ENCODE measurements at places on chromosomes 3 and 15.

GRCh38 chr3:187958432-187959003 is 195.4 kb upstream of the LPP start:
- peak; percentile 69 for DNase-seq

GRCh38 chr3:178536211-178537079 is at the start of gene KCNMB2:
TSS of gene KCNMB2 (plus strand) at chr3:178536436.
- DNase-seq: no peak

GRCh38 chr15:100683434-100683833 is 81.0 kb downstream of the ASB7 start:
- DNase-seq: no peak

- DNase-seq: no peak
Observed at GRCh38 chr3:73069187-73069586, 7.7 kb downstream of the EBLN2 start.

- DNase-seq: no peak
Observed at GRCh38 chr3:186570941-186571643, 572 bp downstream of the DNAJB11 start.

GRCh38 chr3:158783051-158783450 is 18.8 kb upstream of the MFSD1 start:
- DNase-seq: no peak

DNA sequence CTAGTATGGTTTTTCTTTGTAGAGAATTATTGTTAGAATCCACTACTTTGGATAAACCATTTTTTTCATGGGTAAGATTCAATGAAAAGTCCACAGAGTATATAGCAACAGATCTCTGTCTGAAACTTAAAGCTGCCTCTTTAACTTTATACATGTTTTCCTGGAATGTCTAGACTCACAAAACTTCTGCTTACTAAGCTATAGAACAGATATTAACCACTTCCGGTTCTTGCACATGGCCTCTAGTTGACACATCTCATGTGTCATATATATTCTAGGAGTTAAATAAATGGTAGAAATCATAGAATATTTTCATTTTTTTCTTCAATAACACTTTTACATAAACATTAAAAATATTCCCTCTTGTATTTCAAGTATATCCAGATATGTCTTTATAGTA is 1693.9 kb downstream of the SI start:
- DNase-seq: no peak

- no peak for DNase-seq
Observed at GRCh38 chr15:57872281-57873030, 165.9 kb downstream of the POLR2M start.

GRCh38 chr3:8653800-8654408 is 9.3 kb upstream of the SSUH2 start:
- DNase-seq: no peak

DNA sequence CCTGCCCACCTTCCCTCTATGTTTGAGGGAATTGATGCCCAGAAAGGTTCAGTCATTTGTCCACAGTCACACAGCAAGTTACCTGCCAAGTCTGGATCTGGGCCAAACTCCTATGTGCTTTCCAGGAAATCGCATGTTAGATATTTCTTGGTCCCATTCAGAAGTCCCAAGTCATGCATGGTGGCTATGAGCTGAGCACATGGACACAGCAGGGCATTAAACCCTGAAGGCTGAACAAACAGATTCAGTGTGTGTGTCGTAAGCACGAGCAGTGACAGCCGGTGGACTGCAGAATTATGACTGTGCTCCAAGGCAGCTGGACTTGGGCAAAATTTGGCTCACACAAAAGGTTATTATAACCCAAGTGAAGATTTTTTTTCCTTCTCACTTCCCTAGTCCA is 11.4 kb upstream of the SLC6A6 start:
- DNase-seq: no peak

GRCh38 chr15:32872621-32873283 is 154.9 kb downstream of the GREM1 start:
- no peak for DNase-seq

DNA sequence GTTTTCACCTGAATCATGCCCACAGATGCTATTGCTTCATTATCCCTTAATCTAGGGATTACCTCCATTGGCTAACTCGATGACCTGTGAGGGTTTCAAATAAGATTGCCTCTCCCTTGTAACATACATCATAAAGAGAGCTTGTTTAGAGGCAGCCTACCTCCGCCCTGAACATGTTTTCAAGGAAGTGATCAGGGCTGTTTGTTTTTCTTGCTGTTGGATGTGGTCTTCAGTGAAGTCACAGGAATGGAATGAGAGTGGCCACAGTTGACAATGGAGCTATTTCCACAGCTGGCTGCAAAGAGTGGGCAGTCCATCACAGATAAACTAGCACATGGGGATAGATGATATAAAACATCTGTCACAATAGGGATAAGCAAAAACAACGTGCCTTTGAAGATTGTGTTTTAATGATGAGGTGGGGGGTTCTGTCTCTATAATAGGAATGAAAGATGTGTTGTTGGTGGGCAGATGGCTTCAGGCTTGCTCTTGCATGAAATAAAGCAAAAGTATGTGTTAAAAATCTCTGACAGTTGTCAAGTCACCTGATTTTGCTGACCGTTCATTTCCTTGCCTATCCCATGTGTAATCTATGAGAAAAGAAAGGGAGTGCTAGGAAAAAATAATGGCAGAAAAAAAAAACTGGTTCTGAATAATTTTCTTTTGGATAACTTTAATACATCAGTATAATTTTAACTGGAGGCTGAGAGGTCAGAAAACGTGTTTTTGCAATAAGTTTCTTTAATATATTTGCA is 642.3 kb downstream of the RBMS3 start:
- no peak for DNase-seq

- DNase-seq: peak; percentile 15
Observed at GRCh38 chr3:183122257-183122932, 23.1 kb upstream of the MCCC1 start.

GRCh38 chr15:36414670-36415069 is 164.8 kb upstream of the CDIN1 start:
- no peak for DNase-seq

DNA sequence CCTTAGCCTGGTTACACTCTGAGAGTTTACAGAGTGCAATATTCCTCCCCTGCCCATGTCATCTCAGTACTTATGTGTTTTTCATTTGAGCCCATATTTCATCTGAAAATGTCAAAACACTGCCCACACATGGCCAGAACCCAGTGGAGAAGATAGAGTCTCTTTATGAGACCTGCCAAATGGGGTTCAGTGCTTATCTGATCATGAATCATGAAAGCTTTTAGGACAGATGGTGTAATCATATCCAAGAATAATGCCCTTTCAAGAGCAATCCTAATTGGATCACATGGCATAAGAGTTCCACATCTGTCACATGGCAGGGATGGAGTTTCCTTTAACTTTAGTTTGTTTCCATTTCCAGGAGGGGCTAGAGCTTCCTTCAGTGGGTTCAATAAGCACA is 77.2 kb upstream of the AGBL1 start:
- DNase-seq: no peak

DNA sequence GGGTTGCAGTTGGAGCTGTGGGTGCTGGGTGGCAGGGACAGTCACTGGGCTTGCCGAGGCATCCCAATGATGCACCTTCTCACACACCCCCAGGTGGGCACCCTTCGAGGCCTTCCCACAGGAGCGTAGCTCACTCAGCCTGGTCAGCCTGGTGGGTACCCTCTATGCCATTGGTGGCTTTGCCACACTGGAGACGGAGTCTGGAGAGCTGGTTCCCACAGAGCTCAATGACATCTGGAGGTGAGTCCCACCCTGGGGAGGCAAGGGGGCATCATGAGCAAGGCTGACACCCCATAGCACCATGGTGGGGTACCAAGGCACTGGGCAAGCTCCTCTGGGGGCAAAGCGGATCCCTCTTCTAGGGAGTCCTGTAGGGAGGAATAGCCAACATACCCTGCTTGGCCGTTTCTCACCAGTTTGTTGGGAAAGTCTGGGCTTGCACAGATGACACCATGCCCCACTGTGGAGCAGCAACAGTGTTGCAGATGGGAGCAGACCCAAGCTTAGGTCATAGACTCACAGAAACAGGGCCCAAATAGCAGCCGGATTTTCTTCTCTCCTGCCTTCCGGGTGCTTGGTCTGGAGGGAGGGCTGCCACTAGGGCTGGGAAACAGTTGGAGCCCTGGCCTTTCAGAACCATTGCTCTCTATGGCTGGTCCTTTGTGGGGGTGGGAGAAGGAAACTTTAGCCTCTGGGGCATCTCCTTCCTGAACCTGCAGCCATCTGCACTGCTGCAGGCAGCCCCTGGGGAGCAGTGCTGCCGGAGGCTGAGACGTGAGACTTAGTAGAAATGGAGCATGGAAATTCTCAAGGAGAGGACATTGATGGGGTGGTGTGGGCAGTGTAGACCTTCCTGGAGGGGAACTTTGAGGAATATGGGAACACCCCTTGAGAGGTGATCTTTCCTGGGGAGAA is 5.7 kb downstream of the KLHL40 start:
- no peak for DNase-seq

DNA sequence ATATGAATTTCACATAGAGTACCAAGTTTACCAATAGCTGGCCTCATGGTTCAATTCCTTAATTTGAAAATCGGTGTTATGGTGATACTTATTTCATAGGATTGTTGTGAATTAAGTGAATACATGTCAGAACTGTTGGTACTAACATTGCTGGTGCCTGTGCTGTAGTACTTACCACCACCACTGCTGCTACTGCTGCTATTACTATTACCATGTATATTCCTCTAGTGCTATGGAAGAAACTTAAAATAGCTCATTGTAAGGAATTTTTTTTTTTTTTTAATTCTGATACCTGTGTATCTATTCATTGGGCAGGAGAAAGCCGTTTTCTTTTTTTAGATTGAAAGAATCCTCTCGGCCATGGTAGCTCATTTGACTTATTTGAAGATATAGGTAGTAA is 3.6 kb downstream of the FYTTD1 start:
- no peak for DNase-seq

DNA sequence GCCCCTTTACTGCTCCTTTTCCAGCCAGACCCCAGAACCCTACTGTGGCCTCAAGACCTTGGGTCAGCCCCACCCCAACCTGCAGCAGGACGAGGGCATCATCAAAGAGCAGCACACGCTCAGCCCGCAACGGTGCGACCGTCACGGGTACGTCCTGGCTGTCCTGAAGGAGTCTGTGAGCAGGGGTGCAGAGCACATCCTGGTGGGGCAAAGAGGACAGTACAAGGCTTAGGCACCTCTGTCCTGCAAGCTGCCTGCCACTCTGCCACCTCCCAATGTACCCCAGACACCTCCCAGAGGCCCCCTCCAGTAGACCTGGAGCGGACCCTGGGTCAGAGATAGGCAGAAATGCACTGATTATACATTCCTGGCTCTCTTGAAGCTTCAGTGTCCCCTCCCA is 8.0 kb downstream of the ALS2CL start:
- DNase-seq: no peak

GRCh38 chr3:72047221-72047871 is 262.4 kb upstream of the PROK2 start:
- DNase-seq: no peak

DNA sequence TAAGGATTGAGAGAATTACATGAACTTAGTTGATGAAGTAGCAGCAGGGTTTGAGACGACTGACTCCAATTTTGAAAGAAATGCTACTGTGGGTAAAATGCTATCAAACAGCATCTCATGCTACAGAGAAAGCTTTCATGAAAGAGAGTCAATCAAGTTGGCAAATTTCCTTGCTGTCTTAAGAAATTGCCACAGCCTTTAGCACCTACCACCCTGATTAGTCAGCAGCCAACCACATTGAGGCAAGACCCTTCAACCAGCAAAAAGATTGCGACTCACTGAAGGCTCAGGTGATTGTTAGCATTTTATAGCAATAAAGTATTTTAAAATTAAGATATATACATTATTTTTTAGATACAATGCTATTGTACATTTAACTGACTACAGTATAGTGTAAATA is 80.9 kb downstream of the RAP2B start:
- DNase-seq: no peak

DNA sequence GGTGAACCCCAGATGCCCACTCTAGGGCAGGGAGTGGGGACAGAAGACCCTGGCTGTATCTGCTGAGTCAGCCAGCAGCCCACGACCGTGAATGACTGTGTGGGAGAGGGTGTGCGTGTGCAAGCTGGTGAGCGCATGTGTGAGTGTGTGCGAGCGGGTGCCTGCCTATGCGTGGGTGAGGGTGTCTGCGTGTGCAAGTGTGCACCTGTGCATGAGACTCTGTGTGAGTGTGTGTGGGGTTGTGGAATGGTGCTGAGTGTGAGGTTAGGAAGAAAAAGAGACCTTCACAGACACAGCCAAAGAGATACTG is 149.2 kb downstream of the RAB11A start:
- no peak for DNase-seq

DNA sequence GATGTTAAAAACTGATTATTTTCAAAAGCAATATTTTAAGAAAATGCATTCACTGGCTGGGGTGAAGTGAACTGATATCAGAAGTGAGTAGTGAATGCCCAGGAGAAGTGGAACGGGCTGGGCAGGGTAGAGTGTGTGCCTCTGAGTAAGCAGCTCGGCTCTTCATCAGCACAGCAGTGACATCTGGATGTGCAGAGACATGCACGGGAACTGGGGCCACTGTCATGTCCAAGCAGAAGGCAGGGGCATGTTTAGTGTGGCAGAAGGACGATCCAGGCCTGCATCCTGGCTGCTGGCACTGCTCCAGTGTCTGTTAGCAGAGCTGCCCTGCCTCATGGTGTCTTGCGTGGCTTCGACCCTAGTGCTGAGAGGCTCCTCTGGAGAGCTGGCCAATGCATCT is 305.6 kb upstream of the LRRFIP2 start:
- no peak for DNase-seq

All from GDM1 (cell line).